ENCODE measurements at places on chromosomes 1 and 21. TPM values are rescaled to one million over a fixed set of nuclear protein-coding genes. Genes with fewer than 3 reads are reported as not detected.

The MPZ gene
- 4.8 TPM for total RNA-seq

The COL9A2 gene
- total RNA-seq, result 0.67 TPM

The ATAD3C gene
- not detected for total RNA-seq

The LYPD8 gene
- 0.46 TPM for total RNA-seq

The UMODL1 gene
- not detected for total RNA-seq

The F13B gene
- not detected for total RNA-seq
